ENCODE measurements at places on chromosomes 3 and 15.

GRCh38 chr3:23161896-23162570 is 41.1 kb upstream of the UBE2E2 start:
- no peak for DNase-seq

- no peak for DNase-seq
Measured at GRCh38 chr15:77634266-77634962, 1.7 kb upstream of the LINGO1 start.

GRCh38 chr3:2934541-2934940 is 175.6 kb downstream of the IL5RA start:
- DNase-seq, result no peak

DNA sequence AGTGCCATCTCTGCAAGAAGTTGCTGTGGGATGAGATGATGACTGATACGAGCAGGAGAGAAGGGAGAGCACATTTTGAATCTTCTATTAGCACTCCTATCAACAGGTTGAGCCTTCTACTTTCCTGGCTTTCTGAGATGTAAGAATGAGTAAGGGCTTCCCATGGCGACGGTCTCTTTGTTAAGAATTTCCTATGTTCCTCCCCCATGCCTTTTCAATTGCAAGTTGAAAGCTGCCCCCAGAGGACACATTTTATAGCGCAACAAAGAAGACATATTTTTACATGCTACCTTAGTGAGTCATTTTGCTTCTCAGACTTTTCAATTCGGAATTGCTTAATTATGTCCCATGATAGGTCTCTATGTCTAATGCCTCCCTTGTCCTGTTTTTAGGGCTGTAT is 71.3 kb upstream of the LRTM1 start:
- peak; percentile 80 for DNase-seq

- DNase-seq, result peak; percentile 43
Measured at GRCh38 chr3:149120051-149120972, 9.1 kb upstream of the HPS3 start.

- no peak for DNase-seq
Measured at GRCh38 chr15:42919799-42920518, 619 bp downstream of the TTBK2 start.

DNA sequence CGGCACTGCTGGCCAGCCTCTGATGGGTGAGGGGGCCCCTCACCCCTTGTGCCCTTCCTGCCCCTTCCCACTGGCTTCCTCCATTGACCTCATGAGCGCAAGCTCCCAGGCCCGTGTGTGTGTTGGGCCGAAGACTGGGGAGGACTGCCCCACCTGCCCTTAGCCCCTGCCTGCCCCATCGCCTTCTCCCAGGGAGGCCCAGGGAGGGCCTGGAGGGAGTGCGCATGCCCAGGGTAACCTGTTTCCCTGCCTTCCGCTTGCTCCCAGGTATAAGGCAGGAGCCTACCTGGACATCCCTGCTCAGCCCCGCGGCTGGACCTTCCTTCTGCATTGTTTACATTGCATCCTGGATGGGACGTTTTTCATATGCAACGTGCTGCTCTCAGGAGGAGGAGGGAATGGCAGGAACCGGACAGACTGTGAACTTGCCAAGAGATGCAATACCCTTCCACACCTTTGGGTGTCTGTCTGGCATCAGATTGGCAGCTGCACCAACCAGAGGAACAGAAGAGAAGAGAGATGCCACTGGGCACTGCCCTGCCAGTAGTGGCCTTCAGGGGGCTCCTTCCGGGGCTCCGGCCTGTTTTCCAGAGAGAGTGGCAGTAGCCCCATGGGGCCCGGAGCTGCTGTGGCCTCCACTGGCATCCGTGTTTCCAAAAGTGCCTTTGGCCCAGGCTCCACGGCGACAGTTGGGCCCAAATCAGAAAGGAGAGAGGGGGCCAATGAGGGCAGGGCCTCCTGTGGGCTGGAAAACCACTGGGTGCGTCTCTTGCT is 8.8 kb downstream of the DLL4 start:
- DNase-seq, result no peak

- DNase-seq, result peak; percentile 75
Measured at GRCh38 chr15:66700802-66701421, 1.1 kb upstream of the SMAD6 start.

- no peak for DNase-seq
Measured at GRCh38 chr3:70640481-70640880, 328.0 kb upstream of the MDFIC2 start.

- DNase-seq, result no peak
Measured at GRCh38 chr15:90087454-90088154, 14.7 kb downstream of the IDH2 start.

DNA sequence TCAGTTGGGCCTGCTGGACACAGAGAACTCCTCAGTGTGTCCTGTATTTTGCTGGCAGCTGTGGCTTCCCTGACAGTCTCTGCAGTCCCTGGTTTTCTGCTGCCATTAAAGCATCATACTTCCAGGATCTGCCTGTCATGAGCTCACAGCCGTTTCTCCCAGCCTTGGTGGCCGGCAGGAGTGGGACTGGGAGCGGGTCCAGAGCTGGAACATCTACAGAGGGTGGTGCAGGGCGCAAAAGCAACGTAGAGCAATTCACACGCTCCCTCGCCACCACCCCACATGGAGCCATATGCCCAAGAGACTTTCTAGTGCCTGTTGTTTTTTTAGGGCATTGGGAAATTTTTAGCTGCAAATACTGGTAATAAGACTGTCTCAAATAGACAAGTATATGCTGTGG is 33.6 kb downstream of the ABTB1 start:
- no peak for DNase-seq

GRCh38 chr3:163785693-163786092 is 1292.6 kb downstream of the SI start:
- DNase-seq, result no peak

DNA sequence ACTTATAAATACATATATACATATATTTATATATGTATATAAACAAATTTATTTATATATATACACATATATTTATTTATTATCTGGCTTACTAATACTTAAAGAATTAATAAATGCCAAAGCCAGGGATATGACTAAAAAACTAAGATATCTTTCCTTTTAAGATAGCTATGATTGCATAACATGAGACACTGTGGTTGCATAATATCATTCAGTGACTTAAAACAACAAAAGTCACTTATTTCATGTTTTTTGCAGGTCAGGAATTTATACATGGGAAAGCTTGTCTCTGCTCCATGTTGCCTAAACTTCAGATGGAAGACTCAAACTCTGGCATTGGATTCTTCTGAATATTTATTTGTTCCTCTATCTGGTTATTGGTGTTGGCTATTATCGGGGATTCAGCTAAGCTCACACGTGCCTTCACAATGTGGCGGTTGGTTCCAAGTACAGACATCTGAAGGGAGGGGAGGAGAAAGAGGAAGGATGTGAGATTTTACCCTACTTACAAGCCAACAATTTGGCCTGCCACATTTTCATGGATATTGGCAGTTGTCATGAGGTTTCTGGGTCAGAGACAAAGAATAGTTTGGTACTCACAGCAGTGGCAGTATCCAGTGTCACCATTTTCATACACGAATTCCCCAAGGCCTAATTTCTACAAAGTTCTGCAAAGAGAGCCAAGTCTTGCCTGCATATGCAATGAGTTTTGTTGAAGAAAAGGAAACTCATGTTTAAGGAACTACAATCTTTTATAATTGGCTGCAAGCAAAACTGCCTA is 381.6 kb downstream of the EPHA3 start:
- no peak for DNase-seq

GRCh38 chr15:68348081-68348480 is 70.5 kb downstream of the FEM1B start:
- no peak for DNase-seq

All from AG09309 (cell line).